ENCODE measurements at places on chromosomes 4 and X. TPM values are rescaled to one million over a fixed set of nuclear protein-coding genes. Genes with fewer than 3 reads are reported as not detected.

DNA sequence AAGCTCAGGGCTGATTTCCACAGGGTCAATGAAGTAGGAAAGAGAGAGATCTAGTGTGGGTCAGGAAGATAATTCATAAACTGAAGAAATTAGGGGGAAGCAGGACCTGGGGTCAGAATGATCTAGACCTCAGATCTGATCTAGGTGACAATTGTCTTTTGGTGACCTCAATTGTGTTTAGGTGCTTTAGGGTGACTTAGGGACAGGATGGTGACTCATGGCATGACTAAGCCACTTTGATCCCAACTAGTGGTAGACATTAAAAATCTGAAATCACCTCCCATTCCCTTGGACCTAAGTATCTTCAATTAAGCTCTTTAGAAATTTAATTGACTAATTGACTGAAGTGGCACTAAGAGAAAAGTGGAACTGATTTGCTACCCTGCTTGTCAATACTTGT lies 36.7 kb upstream of the GRXCR1 start:
- no peak for DNase-seq

Gene CXorf49
- polyA plus RNA-seq, result not detected

- DNase-seq, result no peak
These were observed 64.6 kb downstream of the SYNPO2 start for GRCh38 chr4:118953276-118953675.

DNA sequence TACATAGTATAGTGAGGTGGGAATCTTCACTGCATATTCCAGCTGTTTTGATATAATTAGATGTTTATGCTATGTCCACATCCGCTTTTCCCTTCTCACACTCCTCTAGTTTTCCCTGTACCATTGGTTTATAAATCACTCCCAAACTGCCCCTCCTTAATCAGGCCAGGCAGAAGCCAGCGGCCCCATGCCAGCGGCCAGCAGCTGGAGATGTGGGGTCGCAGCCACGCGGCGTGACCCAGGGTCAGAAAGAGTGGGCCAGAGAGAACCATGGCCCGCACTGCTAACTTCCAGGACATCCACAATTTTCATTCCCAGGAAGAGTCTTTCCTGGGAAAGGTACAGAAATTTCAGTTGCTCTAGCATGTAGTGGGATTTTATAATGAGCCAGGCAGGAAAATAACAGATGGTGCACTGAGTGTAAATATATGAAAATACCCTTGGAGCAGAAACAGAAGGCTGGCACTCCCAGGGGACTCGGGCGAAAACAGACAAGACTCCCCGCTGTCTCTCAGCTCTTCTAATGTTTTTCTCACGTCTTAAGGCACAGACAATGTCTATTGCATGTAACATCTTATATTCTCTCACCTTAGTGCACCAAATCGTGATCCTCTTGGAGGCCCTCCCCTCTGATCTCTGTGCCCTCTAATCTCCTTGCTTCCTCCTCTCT lies 145.9 kb upstream of the ZFP42 start:
- DNase-seq, result no peak

DNA sequence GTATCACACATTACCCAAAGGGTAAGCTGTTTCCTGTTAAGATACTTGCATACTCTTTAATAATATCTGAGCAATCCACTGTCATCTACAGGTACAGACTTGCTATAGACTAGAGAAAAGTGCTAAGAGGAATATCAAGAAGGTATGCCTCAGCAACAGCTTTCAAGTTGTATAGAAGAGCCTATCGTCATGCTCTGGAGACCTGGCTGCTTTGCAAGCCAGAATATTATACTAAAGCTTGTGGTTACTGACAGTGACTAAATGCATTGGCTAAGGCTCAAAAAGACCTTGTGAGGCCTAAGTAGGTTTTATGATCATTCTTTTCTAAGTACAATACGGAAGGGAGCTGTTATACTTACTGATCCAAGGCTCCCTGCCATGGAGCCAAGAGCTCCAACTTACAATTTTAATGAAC lies 11.3 kb downstream of the LAMP2 start:
- DNase-seq, result no peak

DNA sequence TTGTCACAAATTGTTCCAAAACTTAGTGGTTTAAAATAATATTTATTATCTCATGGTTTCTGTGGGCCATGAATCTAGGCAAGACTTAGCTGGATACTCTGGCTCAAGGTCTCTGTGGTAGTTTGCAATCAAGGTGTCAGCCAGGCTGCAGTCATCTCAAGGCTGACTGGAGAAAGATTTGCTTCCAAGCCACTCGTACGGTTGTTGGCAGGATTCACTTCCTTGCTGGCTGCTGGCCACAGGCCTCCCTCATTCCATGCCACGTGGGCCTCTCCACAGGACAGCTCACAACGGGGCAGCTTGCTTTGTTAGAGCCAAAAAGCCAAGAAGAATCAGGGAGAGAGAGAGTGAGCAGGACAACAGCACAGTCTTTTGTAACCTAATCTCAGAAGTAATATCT lies 101.4 kb downstream of the WWC2 start:
- no peak for DNase-seq

DNA sequence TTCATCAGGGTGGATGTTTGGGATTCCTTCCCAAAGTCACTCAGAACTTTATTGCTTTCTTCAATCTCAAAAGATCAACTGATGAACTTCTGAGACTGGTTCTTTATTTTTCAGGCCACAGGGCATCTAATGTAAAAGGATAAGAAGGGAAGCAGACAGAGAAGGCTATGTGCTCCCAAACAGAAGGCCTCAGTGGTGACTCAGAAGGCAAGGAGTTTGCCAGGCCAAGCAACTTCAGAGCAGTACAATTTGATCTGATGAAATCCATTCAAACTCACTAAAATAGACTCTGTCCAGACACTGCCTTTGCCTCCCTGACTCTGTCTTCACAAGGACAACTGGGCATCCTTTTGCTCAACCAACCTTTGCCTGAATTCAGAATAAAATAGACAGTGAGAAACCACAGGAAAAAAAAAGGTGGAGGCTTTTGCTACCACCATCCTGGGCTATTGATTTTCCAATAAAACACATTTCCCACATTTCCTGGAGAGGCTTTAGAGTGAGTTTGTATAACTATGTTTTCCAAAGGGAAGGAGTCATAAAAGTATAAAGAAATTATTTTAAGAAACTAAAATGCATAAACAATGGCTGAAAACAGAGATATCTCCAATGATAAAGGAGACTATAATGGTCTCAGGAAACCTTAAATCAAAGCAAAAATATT lies 55.2 kb downstream of the ARHGEF6 start:
- DNase-seq, result peak; percentile 16

Gene GSX2
- polyA plus RNA-seq, result not detected

GRCh38 chr4:8856835-8857621 lies 14.6 kb downstream of the HMX1 start:
- no peak for DNase-seq

DNA sequence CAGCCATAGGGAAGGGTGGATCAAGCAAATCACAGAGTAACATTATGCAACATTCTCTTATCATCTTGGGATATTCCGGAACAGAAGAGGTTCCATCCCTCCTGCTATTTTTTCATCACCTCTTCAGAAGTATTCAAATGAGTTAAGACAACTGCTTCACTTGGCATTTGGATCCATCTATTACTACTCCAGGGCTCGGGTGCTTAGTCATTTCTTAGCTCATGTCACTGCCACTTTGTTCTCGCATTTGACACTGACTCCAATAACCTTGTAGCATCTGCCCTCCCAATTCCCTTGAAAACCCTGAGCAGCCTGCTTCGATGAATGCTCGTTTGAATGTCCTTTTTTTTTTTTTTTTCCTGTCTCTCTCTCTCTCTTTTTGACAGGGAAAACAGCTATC lies 114.9 kb downstream of the PPARGC1A start:
- DNase-seq, result no peak
